Right renal cortex interstitium (tissue), 3 donors: ENCODE measurements at places on chromosomes 1 and 21. TPM values are rescaled to one million over a fixed set of nuclear protein-coding genes. Genes with fewer than 3 reads are reported as not detected.

The KLHDC9 gene
- polyA plus RNA-seq: 18.7 TPM

The OLFM3 gene
- 28.6 TPM for polyA plus RNA-seq

DNA sequence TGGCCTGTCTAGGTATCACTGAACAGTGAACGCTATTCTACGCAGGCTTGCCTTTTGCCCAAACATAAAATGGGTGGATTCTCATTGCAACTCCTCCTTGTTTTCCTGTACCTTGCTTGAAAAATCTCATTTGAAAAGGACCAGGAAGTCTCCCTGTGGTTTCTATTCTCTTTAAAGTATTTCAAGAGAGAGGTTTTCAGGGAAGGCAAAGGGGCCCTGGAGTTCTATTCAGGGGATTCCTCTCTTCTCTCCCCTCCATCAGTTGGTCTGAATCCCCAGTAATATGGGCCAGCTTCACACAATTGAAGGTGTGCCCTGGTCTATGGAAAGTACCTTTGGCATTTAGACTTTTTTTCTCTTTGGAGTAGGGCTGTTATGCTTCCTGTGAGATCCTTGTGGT lies 311.3 kb downstream of the RGS7 start:
- no peak for DNase-seq

- no peak for DNase-seq
Observed at GRCh38 chr1:218867941-218868626, 305.6 kb upstream of the LYPLAL1 start.

- no peak for DNase-seq
Observed at GRCh38 chr1:98493469-98493868, 168.1 kb upstream of the SNX7 start.
